Stimulated activated CD8-positive, alpha-beta memory T cell treated with anti-CD3 and anti-CD28 coated beads, Interleukin-12 subunit alpha, Interleukin-12 subunit beta, amount 100 ng/mL, for 4 hours (primary cell): ENCODE measurements at places on chromosomes 3 and 15.

- no peak for DNase-seq
These were observed 21.3 kb downstream of the KIF15 start for GRCh38 chr3:44782891-44783290.

- DNase-seq = peak; percentile 17
These were observed 4.6 kb upstream of the TBL1XR1 start for GRCh38 chr3:177201700-177202397.

- DNase-seq = no peak
These were observed 25.7 kb downstream of the GJD2 start for GRCh38 chr15:34729056-34729455.

GRCh38 chr3:16412192-16412800 is 101.2 kb downstream of the RFTN1 start:
- DNase-seq = no peak

GRCh38 chr15:101025501-101025885 is 106.3 kb downstream of the LRRK1 start:
- DNase-seq = no peak

GRCh38 chr3:61580982-61581643 is 19.7 kb downstream of the PTPRG start:
- DNase-seq = no peak

DNA sequence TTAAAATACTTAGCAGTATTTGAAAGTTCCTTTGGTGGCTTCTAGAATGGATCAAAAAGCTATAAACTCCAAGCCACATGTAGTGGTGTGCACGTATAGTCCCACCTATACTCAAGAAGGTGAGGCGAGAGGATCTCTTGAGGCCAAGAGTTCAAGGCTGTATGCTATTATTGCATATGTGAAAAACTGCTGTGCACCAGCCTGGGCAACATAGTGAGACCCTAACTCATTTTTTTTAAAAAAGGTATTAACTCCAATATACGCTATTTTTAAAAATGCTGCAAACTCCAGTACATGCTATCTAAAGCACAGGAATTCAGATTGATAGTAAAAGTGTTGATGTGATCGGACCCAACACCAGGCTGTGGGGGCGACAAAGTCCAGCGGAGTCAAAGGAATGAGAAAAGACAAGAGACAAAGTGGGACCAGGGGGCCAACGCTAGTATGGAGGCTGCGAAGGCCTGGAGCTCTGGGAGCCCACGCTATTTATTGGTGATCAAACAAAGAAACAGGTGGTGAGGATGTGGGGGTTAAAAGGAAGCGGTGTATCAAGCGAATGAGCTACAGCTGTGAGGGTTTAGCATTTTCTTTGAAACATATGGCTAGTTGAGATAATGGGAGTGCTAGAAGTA is 66.6 kb downstream of the ARIH1 start:
- no peak for DNase-seq

- DNase-seq = no peak
These were observed 914 bp upstream of the PAQR5 start for GRCh38 chr15:69297642-69298353.

DNA sequence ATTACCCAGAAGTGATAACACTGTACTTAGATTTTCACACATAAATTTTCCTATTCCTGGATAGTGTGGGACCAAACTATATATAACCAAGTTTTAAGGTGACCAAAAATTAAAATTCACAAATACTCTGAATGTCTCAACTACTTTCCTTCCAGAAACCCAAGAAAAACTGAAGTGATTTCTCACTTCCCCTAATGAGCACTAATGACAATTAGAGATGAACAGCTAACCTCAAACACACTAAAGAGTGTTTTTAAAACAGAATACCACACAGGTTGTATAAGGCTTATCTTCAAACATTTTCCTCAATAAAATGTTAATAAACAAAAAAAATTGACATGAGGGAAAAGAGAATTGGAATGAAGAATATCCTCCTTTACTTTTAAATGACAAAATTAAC is 188.2 kb downstream of the ZBTB20 start:
- no peak for DNase-seq

DNA sequence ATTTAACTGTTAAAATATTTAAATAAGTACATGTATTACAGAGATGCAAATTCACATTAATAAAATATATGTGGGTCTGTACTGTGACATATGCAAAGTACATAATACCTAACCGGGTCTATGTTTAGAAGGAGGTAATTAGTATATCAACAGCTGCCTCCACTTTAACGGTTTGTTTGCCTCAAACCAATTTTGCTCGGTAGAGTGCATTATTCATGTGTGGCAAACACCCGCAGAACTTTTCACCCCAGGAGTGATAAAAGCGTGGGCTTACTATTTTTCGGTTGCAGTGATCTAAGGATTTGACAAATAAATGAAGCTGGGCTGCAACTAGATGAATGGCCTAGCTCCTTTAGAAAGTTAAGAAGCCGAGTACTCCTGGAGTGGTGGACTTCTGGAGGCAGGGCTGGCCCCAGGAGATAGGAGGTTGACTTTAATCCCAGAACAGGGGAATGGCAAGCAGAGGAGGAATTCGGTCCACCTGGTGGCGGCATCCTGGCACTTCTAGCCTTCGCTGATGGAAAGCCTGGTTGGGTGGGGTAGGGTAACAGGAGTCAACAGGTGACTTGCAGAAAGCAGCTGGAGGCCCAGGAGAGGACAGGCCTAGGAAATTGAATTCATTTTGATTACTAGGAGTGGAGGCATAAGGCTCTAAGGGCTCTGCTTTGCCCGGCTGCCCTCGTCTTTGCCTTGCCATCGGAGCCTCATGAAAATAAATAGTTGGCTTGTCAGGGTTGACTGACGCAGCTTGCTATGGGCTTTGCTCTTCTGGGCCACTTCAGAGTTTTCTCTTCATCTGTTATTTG is 2.4 kb downstream of the SLCO3A1 start:
- DNase-seq = no peak

DNA sequence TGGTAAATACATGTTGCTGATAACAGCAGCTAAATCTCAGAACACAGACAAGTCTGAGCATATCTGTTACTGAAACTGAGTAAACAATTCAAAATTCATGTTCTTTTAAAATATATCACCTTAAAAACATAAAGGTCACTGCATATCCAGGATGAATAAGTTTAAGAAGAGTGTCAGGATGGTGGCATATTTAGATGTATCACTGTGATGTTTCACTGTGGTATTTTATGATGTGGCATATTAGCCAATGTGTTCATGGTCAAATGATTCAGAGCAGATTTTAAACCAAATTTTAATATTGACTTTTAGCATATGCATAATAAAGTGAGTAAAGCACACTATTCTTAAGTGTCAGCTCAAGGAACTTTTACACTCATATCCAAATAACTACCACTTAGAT is 346.4 kb upstream of the DPPA4 start:
- no peak for DNase-seq

DNA sequence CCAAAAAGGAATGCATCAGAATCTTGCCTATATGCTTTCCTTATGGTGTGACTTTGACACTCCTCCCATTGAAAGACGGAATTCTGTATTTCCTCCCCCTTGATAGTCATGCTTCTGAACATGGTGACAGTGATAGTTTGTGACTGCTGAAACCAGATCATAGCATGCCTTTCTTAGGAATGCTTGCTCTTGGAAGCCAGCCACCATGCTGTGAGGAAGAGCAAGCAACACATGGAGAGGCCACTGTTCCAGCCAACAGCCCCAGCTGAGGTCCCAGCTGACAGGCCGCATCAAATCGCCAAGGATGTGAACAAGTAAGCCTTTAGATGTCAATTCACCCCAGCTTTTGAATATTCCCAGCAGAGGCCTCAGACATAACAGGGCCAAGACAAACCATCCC is 100.1 kb downstream of the IGF2BP2 start:
- DNase-seq = no peak

DNA sequence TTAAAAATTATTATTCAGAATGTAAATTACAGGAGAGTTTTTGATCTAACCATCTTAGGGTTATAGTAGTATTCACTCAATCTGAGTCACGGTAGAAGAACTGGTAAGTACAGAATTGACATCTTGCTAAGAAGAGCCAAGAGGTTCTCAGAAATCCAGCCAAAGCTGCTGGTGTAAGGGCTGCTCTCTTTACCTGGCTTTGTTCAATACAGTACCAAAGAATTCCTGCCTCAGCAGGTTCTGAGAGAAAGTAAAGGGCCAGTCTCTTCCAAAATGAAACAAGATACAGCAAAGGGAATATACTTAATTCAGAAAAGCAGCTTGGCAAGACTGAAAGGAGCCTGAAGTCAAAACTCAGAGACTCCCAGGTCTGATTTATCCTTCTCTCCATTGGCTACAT is 193.1 kb downstream of the TNIK start:
- DNase-seq = no peak

DNA sequence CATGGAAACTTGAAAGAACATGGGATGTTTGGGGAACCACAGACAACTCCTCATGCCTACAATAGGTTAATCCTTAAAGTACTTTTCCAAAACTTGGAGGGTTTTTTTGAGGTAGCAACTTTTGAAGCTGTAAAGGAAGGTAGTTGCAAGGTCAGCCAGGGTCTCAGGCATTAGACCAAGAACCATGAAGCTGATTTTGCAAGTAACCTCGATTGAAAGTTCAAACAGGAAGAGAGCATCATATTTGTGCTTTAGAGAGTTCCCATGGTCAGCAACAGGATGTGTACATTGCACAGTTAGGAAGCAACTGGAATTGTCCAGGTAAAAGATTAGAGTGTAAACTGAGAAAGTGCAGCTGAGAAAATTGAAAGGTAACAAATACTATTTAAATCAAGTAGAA is 199.8 kb upstream of the NR2F2 start:
- no peak for DNase-seq

GRCh38 chr15:77989296-77990143 is 88.0 kb downstream of the TBC1D2B start:
- DNase-seq = no peak

GRCh38 chr3:14393440-14394106 is 8.8 kb upstream of the SLC6A6 start:
- no peak for DNase-seq

DNA sequence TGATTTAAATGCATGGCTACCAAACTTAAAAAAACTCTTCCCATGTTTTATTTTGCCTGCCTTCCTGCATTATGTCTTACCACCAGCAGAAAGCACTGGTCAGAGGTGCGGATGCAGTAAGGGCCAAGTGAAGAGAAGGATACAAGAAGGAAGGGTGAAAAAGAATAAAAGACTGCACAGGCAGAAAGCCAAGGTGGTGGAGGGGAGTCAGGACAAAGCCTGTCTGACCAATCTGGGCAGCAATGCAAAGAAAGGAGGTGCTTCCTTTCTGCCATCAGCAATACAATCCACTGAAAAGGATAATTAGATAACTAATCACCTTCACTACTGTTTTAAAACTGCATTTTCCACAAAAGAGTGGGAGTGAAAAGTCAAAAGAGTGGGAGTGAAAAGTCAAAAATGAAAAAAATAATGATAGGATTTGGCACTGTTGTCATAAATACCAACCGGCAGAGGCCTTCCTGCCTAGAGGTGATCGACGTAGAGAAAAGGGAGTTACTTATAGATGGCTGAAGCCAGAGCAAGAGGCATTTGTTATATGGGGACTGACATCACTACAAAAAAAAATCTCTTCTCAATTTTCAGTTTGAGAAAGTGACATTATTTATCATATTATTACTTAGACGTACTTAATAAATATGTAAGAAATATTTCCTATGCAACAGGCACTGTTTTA is 385.3 kb downstream of the TBC1D5 start:
- DNase-seq = no peak

GRCh38 chr15:63565536-63566186 is 31.5 kb upstream of the FBXL22 start:
- no peak for DNase-seq

- peak; percentile 12 for DNase-seq
These were observed 38.6 kb downstream of the ACSBG1 start for GRCh38 chr15:78195735-78196201.

DNA sequence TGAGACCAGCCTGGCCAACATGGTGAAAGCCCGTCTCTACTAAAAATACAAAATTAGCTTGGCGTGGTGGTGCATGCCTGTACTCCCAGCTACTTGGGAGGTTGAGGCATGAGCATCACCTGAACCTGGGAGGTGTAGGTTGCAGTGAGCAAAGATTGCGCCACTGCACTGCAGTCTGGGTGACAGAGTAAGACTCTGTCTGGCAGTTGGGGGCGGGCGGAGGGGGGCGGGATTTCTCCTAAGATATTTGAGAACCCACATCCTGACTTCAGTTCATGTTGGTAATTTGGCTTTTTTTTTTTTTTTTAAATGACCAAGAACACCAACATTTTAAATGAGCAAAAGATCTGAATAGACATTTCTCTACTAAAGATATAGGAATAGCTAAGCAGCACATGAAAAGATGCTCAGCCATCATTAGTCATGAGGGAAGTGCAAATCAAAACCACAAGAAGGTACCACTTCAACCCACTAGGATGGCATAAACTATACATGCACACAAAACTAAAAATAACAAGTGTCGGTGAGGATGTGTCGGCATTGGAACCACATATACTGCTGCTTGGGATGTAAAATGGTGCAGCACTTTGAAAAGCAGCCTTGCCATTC is 75.6 kb upstream of the LMOD3 start:
- DNase-seq = peak; percentile 29

DNA sequence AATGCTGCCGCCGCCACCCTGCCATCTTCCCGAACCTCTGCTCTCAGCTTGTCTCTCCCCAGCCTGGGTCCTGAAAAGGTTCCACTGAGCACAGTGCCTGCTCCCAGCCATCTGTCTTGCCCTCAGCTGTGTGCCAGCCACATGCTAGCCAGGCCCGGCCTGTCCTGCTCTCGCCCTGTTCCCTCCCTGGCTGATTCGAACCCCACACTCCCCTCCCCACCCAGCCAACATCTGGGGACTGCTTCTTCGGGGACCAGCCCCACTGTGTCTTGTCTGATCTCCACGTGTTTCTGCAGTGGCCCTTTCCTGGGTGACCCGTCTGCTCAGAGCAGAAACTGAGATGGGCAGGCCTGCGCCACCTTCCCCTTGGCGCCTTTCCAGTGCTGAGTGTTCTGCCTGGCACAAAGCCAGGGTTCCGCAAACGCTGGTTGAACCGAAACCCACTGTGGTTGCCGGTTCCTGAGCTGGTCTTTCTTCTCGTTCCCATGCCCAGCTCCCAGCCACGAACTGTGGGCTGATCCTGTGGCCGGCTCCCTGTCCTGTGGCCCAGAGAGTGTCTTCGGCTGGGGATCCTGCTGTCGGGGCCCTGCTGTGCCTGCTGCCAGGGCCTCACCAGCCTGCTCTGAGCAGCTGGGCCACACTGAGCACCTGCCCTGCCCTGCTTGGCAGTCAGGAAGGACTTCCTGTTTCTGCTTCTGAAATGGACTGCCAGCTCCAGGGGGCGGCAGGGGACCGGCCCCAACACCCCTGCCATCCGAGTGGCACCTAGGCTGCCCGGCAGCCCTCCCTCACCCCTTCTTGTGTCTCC is 62.7 kb upstream of the KLF13 start:
- DNase-seq = peak; percentile 50

- DNase-seq = no peak
These were observed 141.4 kb upstream of the SLC6A11 start for GRCh38 chr3:10674578-10674977.

- DNase-seq = no peak
These were observed 10.6 kb upstream of the FSTL1 start for GRCh38 chr3:120461416-120461815.

DNA sequence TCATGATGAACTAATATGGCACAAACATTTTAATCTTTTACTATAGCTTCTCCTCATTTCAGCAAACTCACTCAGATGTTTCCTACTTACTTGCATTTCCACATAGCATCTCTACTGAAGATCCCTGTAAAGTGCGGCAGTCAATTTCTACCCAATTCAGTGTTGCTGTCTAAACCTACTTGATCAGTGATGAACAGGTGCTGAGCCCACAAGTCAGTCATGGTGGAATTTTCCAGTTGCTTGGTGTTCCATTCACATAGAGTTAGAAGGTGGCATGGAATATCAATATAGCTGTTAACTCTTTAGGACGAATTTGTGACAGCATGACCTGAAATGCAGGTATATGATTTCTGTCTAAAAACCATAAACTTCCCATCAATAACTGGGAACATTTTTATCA is 22.7 kb downstream of the MRPL3 start:
- DNase-seq = no peak
